Activated naive CD4-positive, alpha-beta T cell treated with Interleukin-2 at 50 U/mL for 16 hours (primary cell): ENCODE measurements at places on chromosomes 3 and 15.

DNA sequence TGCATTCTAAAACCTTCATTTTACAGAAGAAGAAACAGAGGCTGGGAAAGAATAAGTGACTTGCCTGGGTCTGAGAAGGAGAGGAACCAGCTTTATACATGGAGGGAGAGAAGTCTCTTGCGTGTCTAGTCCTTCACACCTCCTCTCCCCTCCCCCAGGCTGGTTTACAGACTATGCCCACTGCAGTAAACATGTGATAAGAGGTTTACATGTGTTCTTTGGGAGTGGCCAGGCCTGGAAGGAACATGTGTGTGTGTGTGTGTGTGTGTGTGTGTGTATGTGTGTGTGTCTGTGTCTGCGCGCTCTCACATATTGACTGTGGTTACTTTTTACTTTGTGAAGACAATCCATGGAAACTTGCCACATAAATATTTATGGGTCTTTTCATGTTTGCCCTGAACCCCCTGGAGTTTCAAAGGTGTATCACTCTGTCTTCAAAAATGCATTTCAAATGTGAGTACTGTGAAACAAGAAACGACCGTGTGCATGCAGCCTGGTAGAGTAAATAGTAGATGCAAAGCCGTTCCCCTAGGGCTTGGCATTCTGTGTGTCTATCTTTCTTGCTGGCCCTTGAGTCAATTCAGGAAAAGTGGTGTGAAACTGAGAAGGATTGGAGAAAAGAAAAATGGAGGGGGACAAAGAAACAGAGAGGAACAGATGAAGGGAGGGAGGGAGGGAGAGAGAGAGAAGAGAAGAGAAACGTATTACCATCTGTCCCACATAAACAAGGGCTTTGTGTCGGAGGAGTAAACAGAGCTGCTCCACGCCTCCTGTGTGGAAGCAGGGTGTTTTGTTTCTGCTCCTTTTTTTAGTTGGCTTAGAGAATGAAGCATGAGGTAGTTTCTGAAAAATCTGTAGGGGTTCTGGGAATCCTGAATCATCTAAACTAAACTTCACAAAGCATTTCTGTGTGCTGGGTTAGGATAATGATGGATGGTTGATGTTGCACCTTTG, 51.7 kb downstream of the CLDN11 start:
- DNase-seq, result no peak

DNA sequence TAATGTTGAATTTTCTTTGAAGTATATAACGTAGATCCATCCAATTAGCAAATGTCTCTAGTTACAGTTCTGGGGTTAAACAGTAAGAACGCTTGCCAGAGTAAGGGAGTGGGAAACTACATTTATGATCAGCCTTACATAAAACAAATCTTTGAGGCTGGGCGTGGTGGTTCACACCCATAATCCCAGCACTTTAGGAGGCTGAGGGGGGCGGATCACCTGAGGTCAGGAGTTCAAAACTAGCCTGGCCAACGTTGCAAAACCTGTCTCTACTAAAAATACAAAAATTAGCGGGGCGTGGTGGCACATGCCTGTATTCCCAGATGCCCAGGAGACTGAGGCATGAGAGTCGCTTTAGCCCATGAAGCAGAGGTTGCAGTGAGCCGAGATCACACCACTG, 50.1 kb upstream of the GATM start:
- no peak for DNase-seq

DNA sequence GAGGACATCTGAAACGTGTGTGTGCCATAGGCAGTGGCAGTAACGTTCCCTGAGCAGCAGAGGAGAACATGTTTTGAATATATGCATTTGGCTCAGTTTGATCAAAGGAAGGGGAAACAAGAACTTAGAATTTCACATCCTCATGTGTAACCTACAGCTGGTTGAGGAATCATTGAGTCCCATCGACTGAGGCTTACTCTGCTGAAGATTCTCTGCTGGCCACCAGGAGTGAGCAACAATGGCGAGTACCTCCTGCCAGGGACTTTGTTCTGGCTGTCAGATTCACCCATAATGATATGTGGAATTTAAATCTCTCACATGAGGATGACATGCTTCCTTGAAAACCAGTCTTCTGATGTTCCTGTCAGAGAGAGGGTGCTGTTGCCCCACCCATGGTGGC, 21.3 kb downstream of the GORASP1 start:
- no peak for DNase-seq

DNA sequence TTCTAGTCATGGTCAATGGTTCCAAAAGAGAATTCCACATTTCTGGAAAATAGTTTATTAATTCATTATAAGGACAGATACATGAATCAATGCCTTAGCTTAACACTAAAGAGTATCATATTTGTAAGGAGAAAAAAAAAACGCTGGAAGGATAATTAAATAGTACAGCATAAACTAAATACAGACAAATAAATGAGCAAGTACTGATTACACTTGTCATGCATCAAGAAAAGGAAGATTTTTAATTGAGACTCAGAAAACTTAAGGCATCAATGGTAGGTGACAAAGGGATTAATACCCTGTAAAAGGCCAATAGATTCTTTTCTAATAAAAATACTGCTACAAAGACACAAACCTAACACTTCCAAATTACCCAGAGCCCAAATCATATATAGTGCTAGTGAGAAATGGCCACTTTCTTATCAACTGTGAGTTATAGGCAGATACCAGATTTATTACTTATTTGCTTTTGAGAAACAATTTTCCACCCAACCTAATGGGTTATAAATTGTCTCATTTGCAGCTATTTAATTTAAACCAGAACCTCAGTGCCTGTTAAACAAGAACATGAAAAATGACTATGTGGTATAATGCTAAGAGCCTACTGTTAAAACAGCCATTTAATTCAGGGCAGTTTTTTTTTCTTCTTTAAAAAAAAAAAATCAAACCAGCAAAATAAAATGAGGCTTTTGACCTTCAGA, 3.8 kb upstream of the IGDCC3 start:
- DNase-seq, result no peak

DNA sequence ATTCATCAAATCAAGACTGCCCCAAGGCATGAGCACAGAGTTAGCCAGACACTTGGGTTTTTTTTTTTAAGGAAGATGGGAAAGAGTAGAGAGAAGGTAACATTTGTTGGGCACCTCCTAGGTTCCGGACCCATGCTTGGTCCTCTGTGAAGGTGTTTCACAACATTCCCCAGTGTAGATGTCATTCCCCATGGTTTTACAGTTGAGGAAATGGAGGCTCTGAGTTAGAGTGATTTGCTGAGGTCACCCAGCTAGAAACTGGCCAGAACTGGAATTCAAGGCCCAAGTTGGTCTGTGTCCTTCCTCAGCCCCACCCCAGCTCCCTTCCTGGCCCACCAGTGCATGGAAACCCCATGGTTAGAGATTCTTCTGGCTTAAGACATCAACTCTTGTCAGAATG, 19.9 kb downstream of the WNT7A start:
- DNase-seq, result no peak

- DNase-seq, result no peak
Measured at GRCh38 chr15:88400591-88401250, 66.5 kb downstream of the MRPL46 start.

GRCh38 chr3:32577581-32578556, 7.2 kb upstream of the DYNC1LI1 start:
- no peak for DNase-seq

GRCh38 chr3:187296058-187296457, 4.5 kb upstream of the MASP1 start:
- no peak for DNase-seq

DNA sequence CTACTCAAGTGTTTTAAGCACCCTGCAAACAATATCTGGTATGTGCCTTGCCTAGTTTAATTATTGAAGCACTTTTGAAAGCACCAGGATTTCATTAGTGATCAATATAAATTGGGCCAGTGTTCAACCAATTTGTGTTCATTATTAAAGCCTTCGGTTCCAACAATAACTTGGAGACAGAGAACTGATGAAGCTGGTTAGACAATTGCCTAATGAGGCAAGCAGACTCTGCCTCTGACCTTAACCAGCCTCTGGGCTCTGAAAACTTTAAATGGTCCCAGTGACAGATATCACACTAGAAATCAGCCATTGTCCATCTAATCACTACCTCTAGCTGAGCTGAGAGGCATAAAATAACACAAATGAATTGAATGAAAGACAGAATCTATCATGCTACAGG, 139.9 kb upstream of the CNTN6 start:
- DNase-seq, result no peak

DNA sequence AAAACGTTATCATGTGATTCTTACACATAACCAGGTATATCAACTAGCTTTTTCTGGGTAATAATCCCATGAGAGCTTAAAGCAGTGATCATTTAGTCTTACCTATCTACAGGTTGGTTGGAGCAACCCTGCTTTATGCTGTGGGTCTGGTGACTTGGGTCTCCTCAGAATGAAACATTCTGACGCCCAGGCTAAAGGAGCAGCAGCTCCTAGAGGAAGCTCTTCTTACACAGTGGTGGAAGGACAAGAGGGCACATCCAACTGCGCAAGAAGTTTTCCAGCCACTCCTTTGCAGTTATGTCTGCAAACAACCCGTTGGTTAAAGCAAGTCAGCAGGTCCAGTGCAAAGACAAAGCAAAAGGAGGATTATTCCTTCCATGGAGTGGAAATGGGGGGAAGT, 377.5 kb downstream of the EDEM1 start:
- DNase-seq, result no peak

- no peak for DNase-seq
Measured at GRCh38 chr15:63708126-63708772, 111.1 kb downstream of the FBXL22 start.

- no peak for DNase-seq
Measured at GRCh38 chr3:105715372-105715771, 153.4 kb downstream of the CBLB start.

GRCh38 chr3:175651716-175652115, 792.6 kb downstream of the NAALADL2 start:
- DNase-seq, result no peak

- DNase-seq, result no peak
Measured at GRCh38 chr15:99335508-99335907, 84.2 kb downstream of the LRRC28 start.

GRCh38 chr3:113431811-113432210, 9.5 kb downstream of the CFAP44 start:
- no peak for DNase-seq

DNA sequence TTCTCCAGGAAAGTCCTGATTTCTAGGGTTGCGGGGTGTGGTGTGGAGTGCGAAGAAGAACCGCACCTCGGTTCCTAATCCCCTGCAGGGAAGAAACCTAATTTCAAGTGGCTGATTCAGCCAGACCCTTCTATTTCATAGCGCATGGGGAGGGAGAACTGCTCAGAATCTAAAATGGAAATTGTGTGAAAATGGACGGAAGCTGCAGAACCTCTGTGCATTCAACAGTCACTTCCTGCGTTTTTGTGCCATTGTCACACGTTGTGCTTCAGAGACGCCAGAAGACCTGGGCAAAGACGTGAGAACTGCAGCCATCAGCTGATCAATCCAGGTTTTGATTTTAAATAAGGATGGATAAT, 1.2 kb downstream of the SIDT1 start:
- DNase-seq, result peak; percentile 31

GRCh38 chr3:98984024-98984423, 82.5 kb upstream of the DCBLD2 start:
- no peak for DNase-seq

DNA sequence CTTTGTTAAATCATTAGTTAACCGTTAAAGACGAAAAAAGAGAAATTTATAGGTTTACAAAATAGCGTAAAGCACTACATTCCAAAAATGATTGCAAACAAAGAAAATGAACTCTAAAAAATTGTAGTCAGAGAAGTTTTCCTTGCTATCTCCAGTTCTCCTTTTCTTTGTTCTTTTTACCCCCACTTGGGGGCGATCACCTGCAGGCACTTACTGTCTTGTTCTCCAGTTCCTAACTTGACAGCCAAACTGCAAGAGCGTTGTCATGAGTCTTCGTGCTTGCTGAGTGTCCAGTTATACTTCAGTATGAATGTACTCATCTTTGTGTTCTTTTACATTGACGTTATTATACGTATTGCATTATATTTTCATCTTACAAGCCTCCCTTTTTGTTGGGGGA, 54.5 kb downstream of the CHD2 start:
- DNase-seq, result no peak

DNA sequence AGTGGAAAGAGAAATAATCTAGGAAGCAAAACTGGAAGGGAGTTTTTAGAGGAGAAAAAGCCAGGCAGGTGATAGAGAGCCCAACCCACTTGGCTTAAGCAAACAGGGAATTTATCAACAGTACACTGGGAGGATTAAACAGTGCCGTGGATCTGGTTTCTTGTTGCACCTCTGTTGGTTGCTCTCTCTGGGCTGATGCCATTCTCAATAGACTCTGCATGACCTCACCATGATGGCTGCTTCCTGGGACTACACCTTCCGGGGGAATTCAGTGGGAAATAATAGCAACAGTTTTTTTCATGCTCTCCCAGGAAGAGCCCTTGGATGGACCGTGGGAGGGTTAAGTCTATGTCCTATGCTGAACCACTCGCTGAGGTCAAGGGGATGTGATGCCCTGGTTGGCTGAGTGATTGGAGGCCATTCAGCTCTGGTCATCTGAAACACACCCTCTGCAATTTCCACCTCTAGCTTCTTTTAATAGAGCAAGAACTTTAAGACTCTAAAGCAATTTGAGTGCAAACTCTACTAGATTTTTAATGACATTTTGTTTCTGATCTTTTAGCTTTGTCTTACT, 74.2 kb downstream of the EPHB1 start:
- no peak for DNase-seq

GRCh38 chr3:157282261-157283191, 122.6 kb upstream of the CCNL1 start:
- DNase-seq, result no peak

- no peak for DNase-seq
Measured at GRCh38 chr15:44136991-44137477, 58.0 kb downstream of the FRMD5 start.

DNA sequence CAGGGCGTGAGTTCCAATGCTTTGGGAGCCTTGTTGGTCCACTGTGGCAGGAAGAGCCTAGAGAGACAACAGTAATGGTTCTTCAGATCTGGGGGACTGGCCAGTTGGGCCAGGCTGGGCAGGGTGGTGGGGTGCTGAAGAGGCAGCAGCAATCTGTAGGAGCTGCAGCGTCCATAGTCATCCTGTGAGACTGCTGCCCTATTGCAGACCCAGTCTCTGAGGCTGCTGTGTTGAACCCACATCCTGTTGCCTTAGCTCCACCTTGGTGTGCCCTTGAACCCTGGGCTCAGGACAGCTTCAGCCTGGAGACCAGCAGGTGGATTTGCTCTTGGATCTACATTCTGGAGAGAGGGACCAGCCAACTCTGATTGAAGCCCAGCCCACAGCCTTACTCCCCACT, 23.6 kb upstream of the ETV5 start:
- DNase-seq, result no peak

DNA sequence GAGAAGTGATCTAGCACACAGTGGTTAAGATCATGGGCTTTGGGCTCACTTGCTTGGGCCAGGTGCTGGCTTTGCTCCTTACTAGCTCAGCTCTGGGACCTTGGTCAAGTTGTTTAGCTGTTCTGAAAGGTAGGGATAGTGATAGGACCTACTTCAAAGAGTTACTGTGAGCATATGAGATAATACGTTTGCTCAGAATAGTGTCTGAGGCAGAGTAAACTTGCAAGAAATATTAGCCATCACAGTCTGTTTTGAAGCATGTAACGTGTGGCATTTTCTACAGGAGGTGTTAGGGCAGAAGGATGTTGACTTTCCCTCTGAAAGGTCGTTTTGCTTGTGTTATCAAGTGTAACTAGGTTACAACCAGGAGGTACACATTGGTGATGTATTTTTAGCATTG, 34.5 kb upstream of the NFKBIZ start:
- no peak for DNase-seq
